ENCODE measurements at places on chromosomes 4 and X.

DNA sequence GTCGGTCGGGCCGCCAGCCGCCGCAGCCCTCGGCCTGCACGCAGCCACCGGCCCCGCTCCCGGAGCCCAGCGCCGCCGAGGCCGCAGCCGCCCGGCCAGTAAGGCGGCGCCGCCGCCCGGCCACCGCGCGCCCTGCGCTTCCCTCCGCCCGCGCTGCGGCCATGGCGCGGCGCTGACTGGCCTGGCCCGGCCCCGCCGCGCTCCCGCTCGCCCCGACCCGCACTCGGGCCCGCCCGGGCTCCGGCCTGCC, 213 bp downstream of the NFKB1 start:
- no peak for DNase-seq

DNA sequence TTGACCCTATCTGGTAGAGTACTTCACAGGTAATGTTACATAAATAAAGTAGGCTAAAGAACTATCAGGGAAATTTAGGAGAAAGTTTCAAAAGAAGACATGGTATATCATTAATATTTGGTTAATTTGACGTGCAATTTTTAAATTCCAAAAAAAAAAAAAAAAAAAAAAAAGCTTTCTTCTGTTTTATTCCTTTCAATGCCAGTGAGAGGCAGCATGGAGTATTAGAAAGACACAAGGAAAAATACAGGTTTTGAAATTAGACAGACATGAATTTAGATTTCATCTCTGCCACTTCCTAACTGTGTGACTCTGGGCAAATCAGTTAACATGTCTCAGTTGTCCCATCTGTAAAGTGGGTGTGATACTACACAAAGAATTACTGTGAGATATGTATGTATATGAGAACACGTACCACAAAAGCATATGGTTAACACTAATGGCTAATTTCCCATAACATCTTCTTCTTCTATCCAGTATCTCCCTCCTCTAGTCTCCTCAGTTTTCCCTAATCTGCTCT, 132.5 kb downstream of the GPC3 start:
- no peak for DNase-seq

DNA sequence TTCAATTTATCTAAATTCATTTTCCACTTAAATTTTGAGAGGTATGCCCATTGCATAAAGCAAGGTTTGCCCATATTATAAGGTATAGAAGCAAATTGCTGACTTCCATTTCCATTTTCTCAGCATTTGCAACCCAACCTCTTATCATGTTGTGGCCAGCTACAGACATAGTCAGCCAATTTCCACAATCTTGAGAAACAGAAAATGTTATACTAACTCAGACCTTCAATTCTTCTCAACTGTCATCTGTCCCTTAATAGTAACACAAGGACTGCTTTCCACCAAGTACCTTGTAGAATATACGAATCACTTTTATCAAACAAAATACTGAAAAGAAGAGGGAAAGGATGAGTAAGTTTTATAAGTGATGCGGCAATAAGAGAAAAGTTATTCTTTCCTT, 11.2 kb upstream of the GRIA3 start:
- no peak for DNase-seq

DNA sequence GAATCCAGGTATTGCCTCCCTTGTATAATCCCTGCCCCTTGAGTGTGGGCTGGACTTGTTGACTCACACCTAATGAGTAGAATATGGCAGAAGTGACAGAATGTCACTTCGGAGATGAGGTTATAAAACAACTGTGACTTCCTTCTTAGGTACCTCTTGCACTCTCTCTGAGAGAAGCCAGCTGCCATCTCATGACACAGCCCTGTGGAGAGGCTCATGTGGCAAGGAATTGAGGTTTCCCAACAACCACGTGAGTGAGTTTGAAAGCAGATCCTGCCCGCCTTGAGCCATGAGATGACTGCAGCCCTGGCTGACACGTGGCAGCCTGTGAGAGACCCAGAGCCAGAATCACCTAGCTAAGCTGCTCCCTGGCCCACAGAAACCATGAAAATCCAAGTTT, 13.5 kb downstream of the ASB11 start:
- peak; percentile 2 for DNase-seq

Data from activated naive CD4-positive, alpha-beta T cell treated with Interleukin-2 at 50 U/mL for 16 hours (primary cell).